CD4-positive, alpha-beta memory T cell (primary cell): ENCODE measurements at places on chromosomes 1 and 21. TPM values are rescaled to one million over a fixed set of nuclear protein-coding genes. Genes with fewer than 3 reads are reported as not detected.
A peak's percentile ranks its signal among the peaks of the same experiment; 100 is the strongest.

DNA sequence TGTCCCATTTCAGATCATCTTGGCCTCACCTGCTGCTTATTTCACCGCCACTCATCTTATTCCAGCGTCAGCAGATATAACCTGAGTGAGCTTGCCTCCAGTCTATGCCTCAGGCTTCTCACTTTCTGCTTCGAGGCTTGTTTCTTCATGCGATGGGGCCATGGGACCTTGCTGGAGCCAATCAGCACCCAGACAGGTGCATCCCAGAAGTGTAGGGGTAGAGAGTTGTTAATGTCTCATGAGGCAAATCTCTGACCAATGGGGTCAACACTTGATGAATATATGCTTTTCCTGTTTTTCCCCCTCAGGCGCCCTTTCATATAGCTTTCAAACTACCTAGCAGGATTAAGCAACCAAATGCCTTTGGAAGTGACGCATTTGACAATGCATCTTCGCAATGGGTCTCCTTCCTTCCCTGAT, 935 bp upstream of the YIPF1 start:
- DNase-seq = no peak

- no peak for DNase-seq
Observed at GRCh38 chr1:167065471-167065870, 24.7 kb downstream of the GPA33 start.

PDXK gene
- 94.3 TPM for total RNA-seq

GRCh38 chr1:174946031-174946430, 53.7 kb upstream of the CACYBP start:
- no peak for DNase-seq

DNA sequence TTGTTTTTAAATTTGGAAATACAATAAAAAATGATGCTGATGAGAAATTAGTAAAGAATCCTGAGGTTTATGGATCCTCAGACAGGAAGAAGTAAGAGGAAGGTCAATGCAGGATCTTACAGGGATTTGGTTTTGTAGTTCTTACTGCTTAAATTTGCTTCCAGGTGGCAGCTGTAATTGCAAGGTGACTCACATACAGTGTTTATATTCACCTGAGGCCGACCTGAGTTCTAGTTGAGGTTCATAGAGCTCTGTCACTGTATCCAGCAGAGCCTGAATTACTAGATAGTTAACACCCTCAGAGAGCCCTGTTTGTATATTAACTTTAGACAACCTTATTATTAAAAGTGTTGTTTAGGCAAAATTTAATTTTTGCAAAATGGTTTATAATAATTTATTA, 1.4 kb upstream of the WDR26 start:
- no peak for DNase-seq

SLC44A3 gene
- total RNA-seq = 2.3 TPM

C1orf185 gene
- total RNA-seq = not detected

- DNase-seq = no peak
Observed at GRCh38 chr1:198520524-198521254, 19.8 kb downstream of the ATP6V1G3 start.

DNA sequence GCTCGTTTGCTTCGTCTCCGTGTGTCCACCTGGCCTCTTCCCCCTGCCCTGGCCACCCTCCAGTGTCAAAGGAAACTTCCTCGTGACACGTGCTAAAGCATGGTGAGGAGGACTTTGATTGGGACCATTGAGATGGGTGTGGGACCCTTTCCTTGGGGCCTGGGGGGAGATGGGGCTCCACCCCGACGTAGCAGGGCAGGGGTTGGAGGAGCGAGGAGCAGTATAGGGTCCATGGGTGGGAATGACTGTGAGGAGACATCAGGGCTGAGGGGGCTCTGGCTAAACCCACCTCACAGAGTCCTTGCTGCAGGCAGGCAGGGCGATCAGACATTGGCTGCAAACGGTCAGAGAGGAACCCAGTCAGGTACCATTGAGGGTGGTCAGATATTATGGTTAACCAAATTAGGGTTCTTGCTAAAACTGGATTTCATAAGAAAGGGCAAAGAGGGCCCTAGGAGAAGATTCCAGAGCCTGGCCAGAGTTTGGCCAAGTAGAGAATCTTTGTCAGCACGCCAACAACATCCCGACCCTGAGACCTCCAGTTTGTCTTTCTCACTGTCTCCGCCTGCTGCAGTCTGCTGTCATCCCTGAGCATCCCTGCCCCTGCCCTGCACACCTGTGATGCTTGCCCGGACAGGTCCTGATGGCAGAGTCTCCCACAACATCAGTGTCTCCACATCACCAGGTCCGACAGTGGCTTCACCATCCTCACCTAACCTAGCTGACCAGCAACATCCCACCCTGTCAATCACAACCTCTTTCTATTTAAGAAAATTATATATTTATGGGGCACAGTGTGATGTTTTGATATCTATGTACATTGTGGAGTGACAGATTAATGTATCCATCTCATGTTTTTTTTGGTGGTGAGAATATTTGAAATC, 8.0 kb downstream of the RNF187 start:
- DNase-seq = no peak

DNA sequence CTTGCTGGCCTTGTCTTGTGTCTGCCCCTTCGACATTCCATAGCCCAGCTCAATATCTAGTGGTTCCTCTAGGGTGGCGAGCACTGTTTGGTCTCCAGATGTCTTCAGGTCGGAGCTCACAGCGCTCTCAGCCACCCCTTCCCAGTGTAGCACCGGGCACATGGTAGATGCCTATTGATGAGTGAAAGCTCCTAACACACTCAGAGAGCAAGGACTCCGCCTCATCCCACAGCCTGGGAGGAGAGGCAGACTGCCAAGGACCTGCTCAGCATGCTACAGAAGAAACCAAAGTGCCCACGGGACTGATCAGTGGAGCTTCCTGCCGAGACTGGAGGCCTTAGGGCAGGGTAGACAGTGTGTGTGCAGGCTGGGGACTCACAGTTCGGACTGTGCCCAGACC, 10.9 kb downstream of the PCSK9 start:
- no peak for DNase-seq

FCER1G gene
- 9.9 TPM for total RNA-seq

- no peak for DNase-seq
Observed at GRCh38 chr1:29245876-29246275, 9.6 kb downstream of the PTPRU start.

DNA sequence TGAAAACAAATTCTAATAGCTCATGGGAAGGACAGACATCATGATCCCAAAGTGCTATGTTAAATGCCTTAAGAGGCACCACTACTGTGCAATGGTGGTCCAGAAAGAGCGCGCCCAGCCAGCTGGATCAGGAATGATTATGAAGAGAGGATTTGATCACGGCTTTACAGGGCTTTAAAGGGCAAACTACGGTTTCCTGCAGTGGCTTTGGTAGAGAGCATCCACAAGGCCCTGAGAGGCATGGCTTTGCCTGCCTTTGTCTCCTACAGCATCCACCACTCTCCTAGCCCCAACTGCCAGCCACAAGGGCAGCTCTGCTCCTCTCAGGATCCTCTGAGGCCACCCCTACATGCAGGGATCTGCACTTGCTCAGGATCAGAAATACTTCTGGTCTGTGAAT, 40.7 kb downstream of the ZNF281 start:
- no peak for DNase-seq

- no peak for DNase-seq
Observed at GRCh38 chr1:36539526-36539925, 56.8 kb upstream of the CSF3R start.

GRCh38 chr1:221203224-221204054, 324.2 kb downstream of the HLX start:
- peak; percentile 34 for DNase-seq

- DNase-seq = no peak
Observed at GRCh38 chr1:22317920-22318243, 133.8 kb upstream of the ZBTB40 start.

TMEM269 gene
- 0.35 TPM for total RNA-seq

CA6 gene
- not detected for total RNA-seq
